ENCODE measurements at places on chromosomes 6 and 20.

DNA sequence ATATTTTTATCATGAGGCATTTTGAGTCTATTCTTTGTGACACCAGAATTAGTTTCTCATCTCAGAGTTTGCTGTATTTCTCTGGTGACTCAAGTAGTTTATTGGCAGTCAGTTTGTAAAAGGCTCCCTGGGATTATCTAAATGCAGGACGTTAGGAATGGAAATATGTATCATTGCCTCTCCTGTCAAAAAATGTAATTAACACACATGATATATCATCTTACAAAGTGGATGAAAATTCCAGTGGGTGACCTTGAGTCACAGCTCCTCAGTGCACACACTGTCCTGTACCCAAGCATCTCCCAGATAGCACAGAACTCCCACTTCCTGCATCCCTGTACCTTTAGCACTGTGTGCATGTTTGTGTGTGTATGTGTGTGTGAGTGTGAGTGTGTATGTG lies 258.6 kb downstream of the LAMA2 start:
- H3K4me1 ChIP-seq = no peaks in the 10 kb centered on the region
- H3K27ac ChIP-seq = no peak overlapping the region
- H3K36me3 ChIP-seq = no peaks in the 10 kb centered on the region
- no peaks in the 10 kb centered on the region for H3K27me3 ChIP-seq
- no peak overlapping the region for H3K4me3 ChIP-seq
- no peak for DNase-seq

DNA sequence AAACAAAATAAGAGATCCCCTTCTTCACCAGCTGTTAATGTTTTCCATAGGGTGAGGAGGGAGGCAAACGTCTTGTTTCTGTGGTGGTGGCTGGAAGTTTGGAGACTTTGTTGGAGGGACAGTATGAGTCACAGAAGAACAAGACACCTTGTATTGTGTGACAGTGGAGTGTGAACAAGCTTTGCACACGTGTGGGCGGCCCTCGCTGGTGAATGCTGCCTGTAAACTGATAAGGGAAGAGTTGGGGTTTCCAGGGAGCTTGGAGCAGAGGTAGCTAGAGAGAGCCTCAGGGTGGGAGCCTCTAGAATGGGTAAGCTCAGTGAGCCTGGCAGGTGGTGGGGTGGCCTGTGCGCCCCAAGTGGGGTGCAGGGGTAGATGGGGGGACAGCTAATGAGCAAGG lies 78.3 kb downstream of the ZDHHC14 start:
- H3K36me3 ChIP-seq = no peaks in the 10 kb centered on the region
- H3K27me3 ChIP-seq = no peaks in the 10 kb centered on the region
- H3K27ac ChIP-seq = no peak overlapping the region
- H3K4me1 ChIP-seq = peaks cover 19% of the 10 kb centered on the region
- DNase-seq = no peak
- no peak overlapping the region for H3K4me3 ChIP-seq

DNA sequence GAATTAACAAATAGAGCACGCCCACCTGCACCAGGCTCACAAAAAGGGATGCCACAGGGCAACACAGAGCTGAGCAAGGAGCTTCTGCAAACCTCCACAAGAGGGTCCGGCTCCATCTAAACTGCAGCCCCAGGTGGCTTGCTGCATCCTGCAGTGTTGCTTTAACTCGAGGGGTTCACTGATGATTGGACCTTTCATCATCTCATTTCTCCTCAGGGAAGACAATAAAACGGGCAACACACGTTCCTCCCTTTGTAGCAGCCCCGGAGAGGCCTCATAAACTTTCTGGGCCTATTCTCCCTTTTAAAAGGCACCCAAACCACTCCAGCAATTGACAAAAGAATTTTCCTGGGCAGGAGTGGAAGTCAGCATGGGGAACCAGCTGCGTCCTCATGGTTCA lies 161.5 kb upstream of the CDH4 start:
- no peaks in the 10 kb centered on the region for H3K36me3 ChIP-seq
- no peak overlapping the region for H3K27ac ChIP-seq
- H3K4me1 ChIP-seq = no peaks in the 10 kb centered on the region
- no peaks in the 10 kb centered on the region for H3K27me3 ChIP-seq
- DNase-seq = no peak

GRCh38 chr20:45032276-45032675 lies 66.0 kb downstream of the STK4 start:
- no peak overlapping the region for H3K27ac ChIP-seq
- H3K27me3 ChIP-seq = no peaks in the 10 kb centered on the region
- peaks cover 54% of the 10 kb centered on the region for H3K36me3 ChIP-seq
- no peak overlapping the region for H3K4me3 ChIP-seq
- no peak for DNase-seq
- H3K4me1 ChIP-seq = no peaks in the 10 kb centered on the region

- H3K4me1 ChIP-seq = peaks cover 27% of the 10 kb centered on the region
- H3K27ac ChIP-seq = peak overlapping the region; percentile 71
- H3K36me3 ChIP-seq = 0 out of 2 replicates have a peak, but pooled peaks cover 1% of the 10 kb centered on the region
- H3K27me3 ChIP-seq = no peaks in the 10 kb centered on the region
- DNase-seq = peak; percentile 20
- peak overlapping the region; percentile 91 for H3K4me3 ChIP-seq
Observed at GRCh38 chr6:87473419-87473903, 687 bp downstream of the SLC35A1 start.

DNA sequence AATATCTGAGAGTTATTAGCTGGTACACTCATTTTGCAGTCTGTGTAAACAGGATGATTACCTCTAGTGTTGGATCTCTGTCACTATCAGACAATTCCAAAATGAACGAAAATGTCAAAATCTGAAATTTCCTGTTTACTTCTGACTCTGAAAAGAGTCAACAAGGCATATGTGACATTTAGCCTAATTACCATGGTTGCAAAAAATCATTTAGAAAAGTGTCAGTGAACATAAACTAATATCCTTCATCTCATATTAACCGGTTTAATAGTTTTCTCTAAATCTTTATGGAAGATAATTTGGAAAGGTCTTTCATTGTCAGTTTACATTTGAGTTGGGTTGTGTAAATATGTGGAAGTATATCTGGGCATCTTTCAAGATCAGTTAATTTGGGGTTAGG lies 431.8 kb upstream of the HSF2 start:
- H3K27me3 ChIP-seq = no peaks in the 10 kb centered on the region
- DNase-seq = no peak
- H3K36me3 ChIP-seq = no peaks in the 10 kb centered on the region
- no peak overlapping the region for H3K27ac ChIP-seq
- no peak overlapping the region for H3K4me3 ChIP-seq
- no peaks in the 10 kb centered on the region for H3K4me1 ChIP-seq

DNA sequence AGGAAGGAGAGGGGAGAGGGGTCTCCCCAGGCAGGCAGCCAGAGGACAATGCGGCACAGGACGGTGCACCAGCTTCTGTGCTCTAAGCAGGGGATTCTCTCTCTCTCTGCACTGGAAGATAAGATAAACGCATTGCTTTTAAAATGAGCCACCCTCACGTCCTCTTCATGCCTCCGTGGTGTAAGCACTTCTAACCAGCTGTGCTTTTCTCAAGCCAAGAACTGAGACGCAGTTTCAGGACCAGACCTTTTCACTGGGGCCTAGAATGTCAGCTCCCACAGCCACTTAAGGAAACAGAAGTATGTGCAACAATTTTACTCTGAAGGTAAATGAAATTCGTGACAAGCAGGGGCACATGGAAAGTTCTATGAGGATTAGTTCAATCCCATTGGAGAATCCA lies 82.4 kb downstream of the PSMB1 start:
- DNase-seq = no peak
- H3K27ac ChIP-seq = no peak overlapping the region
- peaks cover 23% of the 10 kb centered on the region for H3K27me3 ChIP-seq
- H3K4me1 ChIP-seq = no peaks in the 10 kb centered on the region

Data from HepG2 (cell line).